NCI-H1417 treated with DMSO at 0.1 percent for 48 hours (cell line): ENCODE measurements at places on chromosomes 6 and 20.

GRCh38 chr20:45347936-45348778, at the start of gene SDC4:
Gene SDC4, minus strand, starts transcription at chr20:45348424. Its CDS starts 40 bp downstream, at chr20:45348384.
- DNase-seq: no peak

DNA sequence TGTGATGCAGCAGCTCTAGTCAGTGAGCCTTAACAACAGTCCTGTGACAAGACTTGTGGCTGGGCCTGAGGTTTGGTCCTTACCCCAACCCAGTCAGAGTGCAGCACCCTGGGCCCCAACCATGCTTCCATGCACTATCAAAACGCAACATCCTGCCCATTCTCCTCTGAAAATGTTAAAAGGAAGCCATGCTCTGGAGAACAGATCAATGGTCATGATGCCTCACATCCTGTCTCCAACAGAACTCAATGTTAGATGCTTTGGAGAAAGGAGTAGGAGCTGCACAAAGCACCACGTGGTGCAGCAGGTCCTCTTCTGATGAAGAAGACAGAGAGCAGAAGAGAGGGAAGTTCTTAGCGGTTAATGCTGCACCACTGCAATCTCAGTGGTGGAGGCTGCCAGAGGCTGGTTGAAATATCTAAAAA, 41.9 kb downstream of the TRAM2 start:
- no peak for DNase-seq

DNA sequence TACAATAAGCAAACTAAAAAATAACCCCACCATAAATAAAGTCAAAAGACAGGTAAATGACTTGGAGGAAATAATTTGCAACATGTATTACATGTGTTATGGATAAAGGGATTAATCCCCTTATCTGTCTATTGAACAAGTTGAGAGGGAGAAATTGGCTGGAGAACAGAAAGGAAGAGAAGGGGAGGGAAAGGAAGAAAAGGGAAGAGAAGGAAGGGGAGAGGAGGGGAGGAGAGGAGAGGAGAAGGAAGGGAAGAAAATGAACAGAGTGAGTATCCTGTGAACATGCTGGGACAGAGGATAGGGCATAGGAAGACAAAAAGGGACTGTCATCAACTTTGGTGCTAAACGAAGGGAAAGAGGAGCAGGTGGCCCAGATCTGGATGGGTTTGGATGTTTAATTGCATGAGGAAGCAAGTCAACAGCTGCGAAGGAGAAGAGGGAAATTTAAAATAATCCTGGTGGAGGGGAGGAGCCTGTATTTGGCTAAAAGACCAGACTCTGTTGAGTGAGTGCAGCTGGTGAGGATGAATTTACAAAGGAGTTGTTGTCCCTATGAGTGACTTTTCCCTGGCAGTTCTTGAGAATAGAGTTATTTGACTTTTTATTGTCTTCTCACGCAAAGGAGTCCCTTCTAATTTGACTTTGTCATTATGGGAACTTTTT, 14.2 kb upstream of the SHLD1 start:
- DNase-seq: no peak

GRCh38 chr20:44025756-44026155, 111.1 kb downstream of the TOX2 start:
- no peak for DNase-seq

DNA sequence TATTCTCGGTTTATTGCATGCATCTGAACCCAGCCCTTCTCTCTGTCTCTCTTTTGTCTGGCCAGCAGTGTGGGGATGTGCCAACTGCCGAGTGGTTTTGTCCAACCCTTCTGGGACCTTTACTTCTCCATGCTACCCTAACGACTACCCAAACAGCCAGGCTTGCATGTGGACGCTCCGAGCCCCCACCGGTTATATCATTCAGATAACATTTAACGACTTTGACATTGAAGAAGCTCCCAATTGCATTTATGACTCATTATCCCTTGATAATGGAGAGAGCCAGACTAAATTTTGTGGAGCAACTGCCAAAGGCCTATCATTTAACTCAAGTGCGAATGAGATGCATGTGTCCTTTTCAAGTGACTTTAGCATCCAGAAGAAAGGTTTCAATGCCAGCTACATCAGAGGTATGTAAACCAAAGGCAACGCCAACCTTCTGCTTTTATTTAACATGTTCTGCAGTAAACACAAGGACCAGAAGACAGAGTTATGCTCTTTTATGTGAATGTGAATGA, 65.8 kb downstream of the ADGRG6 start:
- no peak for DNase-seq

- no peak for DNase-seq
These were observed 120.8 kb upstream of the LGSN start for GRCh38 chr6:63440594-63440993.

DNA sequence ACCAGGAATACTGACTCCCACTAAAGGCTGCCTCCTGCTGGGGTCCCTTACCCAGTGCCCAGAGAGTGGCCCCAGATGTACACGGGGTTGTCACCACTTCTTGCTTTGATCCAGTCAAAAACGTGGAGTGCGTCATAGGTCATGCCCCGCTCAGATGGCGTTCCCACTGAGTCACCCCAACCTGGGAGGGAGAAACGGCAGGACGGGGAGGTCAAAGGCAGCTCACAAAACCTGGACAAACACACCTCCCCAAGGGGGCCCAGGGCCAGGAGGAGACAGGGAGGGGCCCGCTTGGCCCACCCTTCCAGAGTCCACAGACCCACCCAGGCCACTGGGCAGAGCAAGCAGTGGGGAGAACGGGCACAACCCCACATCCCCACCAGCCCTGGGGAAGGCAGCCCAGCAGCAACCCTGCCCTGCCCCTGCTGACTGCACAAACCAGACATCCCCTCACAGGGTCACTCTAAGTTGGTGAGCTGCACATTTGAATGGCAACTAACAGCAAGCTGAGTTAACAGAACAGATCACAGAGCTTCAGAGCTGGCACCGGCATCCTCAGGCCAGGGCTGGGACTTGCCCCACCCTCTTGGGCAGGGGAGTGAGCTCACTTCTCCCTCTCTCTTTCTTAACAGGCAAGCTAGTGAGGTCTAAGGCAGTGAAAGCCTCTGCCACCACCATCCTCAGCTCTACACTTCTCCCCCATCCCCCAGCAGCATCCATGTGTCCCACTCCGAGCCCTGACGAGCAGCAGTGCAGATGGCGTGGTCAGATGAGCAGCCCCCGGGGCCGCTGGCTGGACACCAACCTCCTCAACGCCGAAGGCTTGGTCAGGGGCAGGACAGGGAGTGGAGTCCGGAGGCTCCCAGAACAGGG, 61.7 kb downstream of the PYGB start:
- DNase-seq: no peak

- no peak for DNase-seq
These were observed 361.1 kb downstream of the ZFAND3 start for GRCh38 chr6:38180586-38180985.
